ENCODE measurements at places on chromosomes 12 and 14.

GRCh38 chr14:63343878-63344277 lies 25.1 kb upstream of the GPHB5 start:
- no peak for DNase-seq

DNA sequence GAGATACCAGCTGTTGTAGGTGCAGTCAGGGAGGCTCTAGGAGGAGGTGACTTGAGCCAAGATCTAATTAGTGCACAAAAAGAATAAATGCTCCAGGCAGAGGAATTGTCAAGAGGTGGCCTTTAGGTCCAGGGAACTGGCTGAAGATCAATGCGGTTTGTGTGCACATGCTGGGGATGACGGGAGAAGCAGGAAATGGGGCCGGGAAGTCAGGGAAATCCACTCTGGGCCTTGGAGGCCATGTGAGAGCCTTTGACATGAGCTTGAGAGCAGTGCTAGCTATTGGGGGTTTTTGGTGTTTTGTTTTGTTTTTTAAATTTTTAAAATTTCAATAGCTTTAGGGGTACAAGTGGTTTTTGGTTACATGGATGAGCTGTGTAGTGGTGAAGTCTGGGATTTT lies 67.4 kb downstream of the MVK start:
- no peak for DNase-seq

GRCh38 chr14:106134886-106135285 lies 608.5 kb downstream of the TMEM121 start:
- DNase-seq, result no peak

- DNase-seq, result peak; percentile 46
Measured at GRCh38 chr14:39102265-39102968, 618 bp downstream of the SEC23A start.

- DNase-seq, result no peak
Measured at GRCh38 chr14:31278883-31279282, 71.3 kb upstream of the HECTD1 start.

DNA sequence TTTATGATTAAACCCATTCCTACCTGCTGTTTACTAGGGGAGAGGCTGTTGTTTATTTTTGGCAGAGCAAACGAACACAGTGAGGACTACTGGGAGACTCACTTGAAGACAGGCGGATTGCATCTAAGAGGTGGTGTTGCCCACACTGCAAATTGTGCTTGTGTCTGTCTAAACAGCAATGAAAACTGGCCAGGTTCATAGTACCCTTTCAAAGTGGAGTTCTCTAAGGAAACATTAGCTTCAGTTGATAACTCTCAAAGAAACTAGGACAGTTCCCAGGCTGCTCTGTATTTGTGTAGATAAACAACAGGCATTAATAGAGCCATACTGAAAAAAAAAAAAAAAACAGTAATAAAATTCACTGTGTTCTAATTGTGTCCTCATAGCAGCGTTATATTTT lies 466.0 kb upstream of the RGS6 start:
- no peak for DNase-seq

DNA sequence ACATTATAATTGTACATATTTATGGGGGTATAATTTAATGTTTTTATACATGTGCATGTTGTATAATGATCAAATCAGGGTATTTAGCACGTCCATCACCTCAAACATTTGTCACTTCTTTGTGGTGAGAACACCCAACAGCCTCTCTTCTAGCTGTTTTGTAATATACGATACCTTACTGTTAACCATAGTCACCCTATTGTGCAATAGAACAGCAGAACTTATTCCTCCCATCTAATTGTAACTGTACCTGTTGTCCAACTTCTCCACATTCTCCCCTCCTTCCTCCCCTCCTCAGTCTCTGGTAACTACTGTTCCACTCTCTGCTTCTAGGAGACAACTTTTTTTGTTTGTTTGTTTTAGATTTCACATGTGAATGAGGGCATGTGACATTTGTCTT lies 197.0 kb upstream of the PKP2 start:
- DNase-seq, result no peak

Data from NCI-H345 (cell line).